ENCODE measurements at places on chromosomes 3 and 15. TPM values are rescaled to one million over a fixed set of nuclear protein-coding genes. Genes with fewer than 3 reads are reported as not detected.

The LDHAL6B gene
- total RNA-seq, result 0.27 TPM

DNA sequence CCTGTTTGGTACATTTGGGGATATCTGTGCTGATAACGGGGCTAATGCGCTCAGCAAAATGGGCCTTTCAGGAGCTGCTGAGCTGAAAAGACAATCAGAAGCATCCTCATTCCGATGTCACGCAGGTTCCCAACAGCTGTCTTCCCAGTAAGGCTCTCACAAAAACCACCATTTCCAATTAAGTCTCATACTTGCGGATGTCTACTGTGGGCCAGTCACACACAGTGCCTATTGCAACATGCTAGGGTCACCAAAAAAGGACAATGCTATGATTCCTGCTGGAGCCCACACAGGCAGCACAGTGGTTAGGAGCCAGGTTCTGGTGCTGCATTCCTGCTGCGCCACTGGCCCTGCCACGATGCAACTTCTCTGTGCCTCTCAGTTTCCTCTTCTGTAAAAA is 16.4 kb upstream of the LDHAL6B start:
- no peak for DNase-seq

DNA sequence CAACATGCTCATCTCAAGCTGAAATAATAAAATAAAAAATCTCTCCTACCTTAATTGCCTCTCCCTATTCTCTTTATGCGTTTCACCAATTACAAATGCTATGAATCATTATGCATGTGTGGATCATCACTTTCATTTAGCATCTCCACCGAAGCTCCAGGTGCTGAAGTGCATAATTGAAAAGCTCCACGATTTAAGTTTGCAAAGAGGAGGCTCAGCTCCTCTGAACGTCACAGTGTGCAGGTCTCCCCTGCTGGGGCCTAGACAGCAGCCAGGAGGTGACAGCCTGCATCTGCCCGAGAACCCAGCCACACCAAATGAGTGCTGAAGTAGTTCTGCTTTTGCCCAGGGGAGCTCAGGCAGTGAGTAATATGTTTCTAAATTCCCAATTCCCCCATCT is 60.5 kb upstream of the GLCE start:
- DNase-seq, result no peak

DNA sequence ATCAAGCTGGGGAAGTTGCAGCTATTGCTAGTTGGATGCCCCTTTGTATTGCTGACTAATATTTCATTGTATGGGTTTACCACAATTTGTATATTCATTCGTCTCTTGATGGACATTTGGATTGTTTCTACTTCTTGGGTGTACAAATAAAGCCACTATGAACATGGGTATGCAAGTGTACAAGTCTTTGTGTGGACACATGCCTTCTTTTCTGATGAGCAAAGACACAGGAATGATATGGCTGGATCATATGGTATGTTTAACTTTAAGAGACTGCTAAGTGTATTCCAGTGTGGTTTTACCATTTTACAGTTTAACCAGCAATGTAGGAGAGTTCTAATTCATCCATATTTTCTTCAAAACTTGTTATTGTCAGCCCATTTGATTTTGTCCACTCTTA is 32.2 kb downstream of the NECTIN3 start:
- DNase-seq, result no peak

DNA sequence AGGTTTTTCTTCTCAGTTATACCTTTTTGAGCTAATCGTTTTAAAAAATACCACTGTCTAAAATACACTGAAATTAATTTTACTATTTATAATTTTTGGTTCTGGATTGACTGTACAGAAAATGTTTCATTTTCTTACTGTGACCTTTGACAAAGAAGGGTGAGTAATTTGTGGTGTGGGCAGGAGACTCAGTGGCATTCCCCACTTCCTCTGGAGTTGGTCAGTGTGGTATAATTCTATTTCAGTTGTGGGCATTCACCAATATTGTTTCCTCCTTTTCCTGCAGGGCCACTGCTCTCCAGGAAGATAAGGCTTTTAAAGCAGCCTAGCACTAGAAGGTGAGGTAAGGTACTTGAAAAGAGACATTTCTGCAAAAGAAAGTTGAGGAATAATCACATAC is 6.5 kb downstream of the DAG1 start:
- no peak for DNase-seq

The EAF2 gene
- 2.6 TPM for total RNA-seq

DNA sequence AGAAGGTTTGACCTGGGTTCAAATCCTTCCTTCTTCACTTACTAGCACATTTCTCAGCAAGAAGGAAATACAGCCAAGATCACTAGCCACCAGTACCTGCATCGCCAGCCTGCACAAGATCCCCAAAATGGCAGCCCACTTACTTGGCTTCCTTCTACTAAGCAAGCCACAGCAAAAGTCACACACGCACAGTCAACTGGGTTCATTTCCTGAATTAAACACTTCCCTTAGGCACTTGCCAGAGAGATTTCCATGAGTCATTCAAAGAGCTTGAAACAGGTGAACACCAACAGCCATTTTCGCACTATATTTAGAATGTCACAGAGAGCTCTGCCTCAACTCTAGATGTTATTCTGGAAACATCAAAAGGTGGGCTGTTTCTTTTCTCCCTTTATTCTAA is 42.6 kb downstream of the MGLL start:
- no peak for DNase-seq

DNA sequence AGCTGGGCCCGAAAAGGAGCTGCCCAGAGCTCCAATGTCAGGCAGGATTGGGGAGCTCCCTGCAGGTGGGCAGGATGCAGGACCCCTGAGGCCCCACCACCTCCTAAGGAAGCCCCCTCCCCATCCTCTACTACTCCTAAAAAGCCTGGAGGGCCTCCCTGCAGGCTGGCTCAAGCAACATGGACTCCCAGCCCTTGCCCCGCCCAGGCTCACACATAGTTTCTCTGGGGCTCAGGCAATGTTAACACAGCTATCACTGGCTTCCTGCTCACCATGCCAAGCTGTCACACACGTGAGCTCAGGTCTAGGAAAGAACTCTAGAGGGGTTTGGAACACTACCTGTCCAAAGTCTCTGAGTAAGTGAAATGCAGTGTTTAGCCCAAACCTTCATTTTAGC is 65.4 kb upstream of the ZNF148 start:
- DNase-seq, result peak; percentile 70

The DNAJA4 gene
- 11.6 TPM for total RNA-seq

- DNase-seq, result peak; percentile 9
Observed at GRCh38 chr15:61226361-61227256, 2.5 kb downstream of the RORA start.

GRCh38 chr15:66921319-66921915 is 144.0 kb upstream of the SMAD3 start:
- peak; percentile 35 for DNase-seq

GRCh38 chr15:38253351-38253781 is 730 bp downstream of the SPRED1 start:
- DNase-seq, result peak; percentile 13

The CPN2 gene
- not detected for total RNA-seq

DNA sequence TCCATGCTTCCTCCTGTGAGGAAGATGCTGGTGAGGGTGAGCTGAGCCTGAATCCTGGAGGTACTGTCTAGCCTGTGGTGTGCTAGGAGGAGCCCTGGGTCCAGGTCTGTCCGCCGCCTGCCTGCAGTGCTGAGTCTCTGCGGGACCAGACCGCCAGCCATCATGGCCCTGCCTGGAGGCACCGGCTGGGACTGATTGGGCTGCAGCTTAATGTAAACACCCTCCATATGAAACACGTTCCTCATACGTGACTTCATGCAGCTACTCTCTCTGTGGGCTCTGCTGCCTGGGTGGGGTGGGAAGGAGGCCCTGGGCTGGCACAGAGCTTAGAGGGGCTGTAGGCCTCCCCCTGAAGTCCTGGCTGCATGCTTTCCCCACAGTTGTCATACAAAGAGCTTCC is 67.4 kb downstream of the FBLN2 start:
- no peak for DNase-seq

The SUSD5 gene
- 3.0 TPM for total RNA-seq

DNA sequence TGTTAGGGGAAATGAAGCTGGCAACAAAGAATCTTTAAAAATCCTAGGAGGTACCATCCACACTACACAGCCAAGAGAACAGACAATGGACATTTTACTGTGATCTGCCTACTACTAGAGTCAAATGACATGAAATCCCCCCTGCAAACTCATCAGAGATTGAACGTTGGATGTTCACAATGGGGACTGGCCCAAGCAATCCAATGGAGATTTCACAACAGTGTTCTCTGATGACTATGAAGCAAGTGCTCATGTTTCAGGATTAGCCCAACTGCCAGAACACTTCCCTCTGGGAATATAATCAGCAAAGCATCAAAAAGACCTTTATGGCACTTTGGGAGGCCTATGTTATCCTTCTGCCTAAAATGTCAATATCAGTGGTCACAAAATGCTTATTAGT is 97.8 kb downstream of the IGSF11 start:
- no peak for DNase-seq

- no peak for DNase-seq
Observed at GRCh38 chr3:184459355-184459754, 79.5 kb downstream of the CHRD start.
